ENCODE measurements at places on chromosomes 2 and 18.

GRCh38 chr2:44169155-44169898, 652 bp downstream of the PPM1B start:
- peak; percentile 13 for DNase-seq

- no peak for DNase-seq
These were observed 9.8 kb upstream of the ME2 start for GRCh38 chr18:50869150-50869549.

DNA sequence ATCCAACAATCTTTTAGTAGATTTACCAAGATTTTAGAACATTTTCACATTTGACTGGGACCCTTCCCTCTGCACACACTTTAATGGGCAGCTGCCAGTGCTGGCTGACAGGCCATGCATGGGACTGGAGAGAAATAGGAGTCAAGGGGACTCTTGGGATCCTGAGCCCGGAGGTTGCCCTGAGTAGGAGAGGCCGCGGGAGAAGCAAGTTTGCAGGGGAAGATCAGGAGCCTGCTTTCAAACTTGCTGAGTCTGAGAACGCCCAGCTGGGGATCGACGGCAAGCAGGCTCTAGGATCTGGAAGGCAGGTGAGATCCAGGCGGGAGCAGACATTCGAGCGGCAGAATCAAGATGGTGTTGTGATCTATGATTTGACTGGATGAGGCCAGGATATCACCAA, 186.1 kb downstream of the HDAC4 start:
- DNase-seq = no peak

GRCh38 chr2:115129536-115129935, 687.1 kb downstream of the DPP10 start:
- DNase-seq = no peak

DNA sequence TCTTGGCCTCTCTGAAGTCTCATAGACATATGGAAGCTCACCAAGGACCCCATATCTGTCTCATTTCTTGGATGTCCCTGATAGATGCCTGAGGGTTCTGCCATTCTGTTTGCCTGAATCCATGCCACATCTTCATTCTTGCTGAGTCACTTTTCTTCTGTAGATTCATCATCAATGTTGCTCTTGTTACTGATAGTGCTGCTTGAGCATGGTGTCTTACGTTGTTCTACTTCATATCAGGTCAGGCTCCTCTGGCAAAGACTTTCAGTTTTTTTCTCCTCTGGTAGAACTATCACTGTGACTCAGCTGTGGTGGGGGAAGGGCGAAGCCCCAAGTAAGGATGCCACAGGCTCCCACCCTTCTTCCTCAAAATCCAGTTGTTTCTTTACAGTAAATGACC, 885.2 kb downstream of the DCDC2C start:
- no peak for DNase-seq

GRCh38 chr18:46282646-46283045, 178.5 kb downstream of the HAUS1 start:
- no peak for DNase-seq

DNA sequence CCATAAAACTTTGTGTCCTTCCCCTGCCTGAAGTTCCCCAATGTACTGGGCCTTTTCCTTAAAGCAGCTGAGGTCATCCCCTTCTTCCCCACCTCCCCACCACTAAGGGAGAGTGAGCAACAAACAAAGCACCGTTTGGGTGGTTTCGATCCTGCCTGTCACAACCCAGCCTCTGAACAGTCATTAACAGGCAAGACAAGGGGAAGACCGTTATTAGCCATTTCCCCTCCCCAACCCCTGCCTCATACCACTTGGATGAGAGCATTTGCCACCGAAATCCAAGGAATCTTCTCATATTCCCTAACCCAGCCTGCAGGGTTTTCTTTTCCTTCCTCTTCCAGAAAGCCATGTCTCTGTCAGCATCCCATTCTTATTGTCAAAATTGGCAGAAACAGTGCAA, 65.6 kb downstream of the STRADB start:
- DNase-seq = no peak

GRCh38 chr2:113277474-113278072, 1.1 kb downstream of the PAX8 start:
- no peak for DNase-seq

GRCh38 chr2:72118386-72118785, 29.3 kb downstream of the CYP26B1 start:
- DNase-seq = no peak

DNA sequence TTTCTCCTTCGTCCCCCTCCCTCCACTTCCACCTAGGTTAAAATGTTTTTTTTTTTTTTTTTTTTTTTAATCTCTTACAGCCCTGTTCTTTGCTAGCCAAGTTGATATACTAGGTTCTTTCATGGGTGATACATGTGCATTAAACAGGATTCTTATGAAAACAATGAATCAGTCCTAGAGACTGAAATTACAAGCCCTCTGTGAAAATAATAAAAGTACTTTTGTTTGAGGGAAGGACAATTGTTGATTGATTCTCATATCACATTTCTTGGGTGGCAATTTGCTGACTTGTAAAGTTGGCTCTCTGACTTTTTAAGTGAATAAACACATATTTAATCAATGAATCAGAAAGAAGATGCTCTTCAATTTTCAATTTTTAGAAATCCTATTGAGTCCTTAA, 639.9 kb downstream of the LRP1B start:
- no peak for DNase-seq

- DNase-seq = no peak
These were observed 81.5 kb downstream of the STPG4 start for GRCh38 chr2:47073641-47074040.

GRCh38 chr2:85961053-85961452, 72.3 kb upstream of the ST3GAL5 start:
- DNase-seq = no peak

DNA sequence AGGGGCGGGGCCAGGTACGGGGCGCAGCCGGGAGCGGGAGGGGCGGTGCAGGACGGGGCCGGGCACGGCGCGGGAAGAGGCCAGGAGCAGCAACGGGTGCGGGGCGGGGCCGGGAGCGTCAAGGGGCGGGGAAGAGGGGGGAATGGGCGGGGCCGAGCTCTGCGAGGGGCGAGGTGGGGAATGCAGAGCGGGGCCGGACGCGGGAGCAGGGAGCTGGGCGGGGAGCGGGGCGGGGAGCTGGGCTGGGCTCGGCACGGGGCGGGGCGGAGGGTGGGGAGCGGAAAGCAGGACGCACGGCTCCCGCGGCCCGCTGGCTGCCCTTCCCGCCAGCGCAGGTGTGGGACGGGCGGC, at the start of gene IMPA2:
Gene IMPA2, plus strand, starts transcription at position 316 of the 351 bp plus-strand sequence. CDS start 163 bp downstream, outside the sequence.
- DNase-seq = no peak

- DNase-seq = no peak
These were observed 372.9 kb downstream of the EN1 start for GRCh38 chr2:118474541-118474920.

GRCh38 chr2:217753460-217754200, 249.2 kb downstream of the TNS1 start:
- DNase-seq = no peak

DNA sequence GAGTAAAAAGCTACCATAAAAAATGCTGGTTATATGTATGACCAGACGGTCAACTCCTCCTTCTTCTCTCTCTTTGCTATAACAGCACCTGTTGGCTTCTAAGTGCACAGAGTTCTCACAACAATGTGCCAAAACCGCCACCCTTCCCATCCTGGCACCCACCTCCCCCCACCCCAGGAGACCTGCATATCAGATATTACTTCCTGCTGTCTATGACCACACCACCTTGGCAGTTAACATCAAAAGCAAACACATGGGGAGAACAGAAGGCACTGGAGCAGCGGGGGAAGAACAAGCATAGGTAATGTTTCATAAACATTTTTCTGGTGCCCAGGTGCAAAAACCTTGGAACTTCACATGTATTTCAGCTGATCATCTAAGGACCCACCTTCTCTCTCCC, 15.5 kb downstream of the SPRED2 start:
- DNase-seq = no peak

- no peak for DNase-seq
These were observed 65.2 kb downstream of the COPS8 start for GRCh38 chr2:237150831-237151375.

- DNase-seq = no peak
These were observed 89.1 kb downstream of the ETAA1 start for GRCh38 chr2:67486041-67486796.

DNA sequence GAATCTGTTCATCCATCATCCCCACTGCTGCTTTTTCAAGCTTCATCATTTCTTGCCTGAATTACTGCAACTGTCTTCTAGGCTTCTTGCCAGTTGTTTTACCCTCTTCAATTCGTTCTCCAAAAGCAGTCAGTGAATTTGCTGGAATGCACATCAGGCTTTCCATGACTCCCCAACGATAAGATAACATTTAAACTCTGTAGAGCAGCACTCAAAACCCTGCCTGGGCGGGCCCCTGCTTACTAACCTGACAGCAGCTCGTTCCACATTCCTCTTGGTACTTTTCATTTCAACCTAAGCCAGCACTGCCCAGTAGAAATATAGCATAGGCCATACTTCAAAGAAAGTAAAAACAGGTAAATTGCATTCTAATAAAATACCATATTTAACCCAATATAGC, 342.9 kb downstream of the SUCLG1 start:
- DNase-seq = no peak

DNA sequence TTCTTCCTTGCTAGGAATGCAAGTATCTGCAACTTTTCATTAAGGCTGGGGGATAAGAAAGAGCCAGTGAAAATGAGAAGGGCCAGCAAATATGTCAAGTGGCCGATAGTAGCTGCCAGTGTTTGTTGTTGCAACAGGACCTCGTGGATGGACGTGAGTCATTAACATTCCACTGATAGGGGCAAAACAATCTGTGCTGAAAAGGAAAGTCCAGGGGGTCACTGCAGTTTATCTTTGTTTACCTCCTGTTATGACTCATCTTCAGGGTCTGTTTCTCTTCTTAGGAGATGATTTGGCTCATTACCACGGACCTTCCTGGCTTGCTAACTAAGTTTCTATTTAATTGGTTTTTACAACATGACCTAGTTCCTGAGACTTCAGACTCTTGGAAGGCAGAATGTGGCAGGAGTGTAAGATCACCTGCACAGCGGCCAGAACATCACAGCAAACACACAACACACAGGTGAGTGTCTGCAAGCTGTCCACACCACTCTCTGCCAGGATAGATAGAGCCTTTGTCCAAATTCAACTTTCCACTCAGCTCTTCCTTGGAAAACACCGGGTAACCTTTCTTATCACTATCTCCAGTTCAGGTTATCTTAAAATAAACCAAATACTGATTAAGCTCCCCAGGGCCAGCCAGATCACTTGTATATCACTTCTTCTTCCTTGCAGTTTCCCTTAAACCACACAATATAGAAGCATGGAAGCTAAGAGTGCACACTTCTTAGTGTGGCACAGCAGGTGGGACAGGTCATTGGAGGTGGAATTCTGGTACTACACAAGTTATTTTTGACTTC, 157.5 kb upstream of the LMAN1 start:
- DNase-seq = no peak

DNA sequence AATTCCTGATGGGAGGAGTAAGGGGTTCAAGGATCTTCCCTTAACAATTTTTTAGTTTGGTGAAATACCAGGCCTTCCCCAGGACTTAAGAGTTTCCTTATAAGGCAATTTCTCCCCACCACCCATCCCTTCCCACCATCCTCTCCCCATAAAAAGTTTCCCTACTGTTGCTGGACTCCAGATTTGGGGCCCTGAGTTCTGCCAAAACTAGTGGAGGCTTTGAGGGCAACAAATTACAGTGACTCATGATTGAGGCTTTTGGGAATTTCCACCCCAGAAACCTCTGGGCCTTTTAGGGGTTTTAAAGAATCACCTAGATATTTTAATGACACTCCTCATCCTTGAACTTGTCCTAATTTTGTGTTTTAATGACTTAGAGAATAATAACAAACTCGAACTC, 14.3 kb upstream of the EN1 start:
- no peak for DNase-seq

DNA sequence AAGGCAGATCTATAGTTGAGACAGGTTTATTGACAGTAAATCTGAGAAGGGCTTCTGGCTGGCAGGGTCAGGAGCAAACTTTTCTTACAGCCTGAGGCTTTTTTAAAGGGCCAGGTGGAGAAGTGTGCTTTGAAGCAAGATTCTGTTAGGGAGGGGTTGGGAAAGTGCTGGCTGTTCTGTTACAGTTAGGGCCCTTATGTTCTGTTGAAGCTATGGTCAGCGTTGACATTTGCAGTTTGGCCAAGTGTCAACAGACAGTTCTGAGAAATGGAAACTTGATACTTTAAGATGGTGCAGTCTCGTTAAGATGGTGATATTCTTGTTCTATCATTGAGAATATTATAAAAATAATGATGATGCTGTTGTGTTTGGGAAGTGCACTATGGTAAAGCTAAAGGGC, 154.2 kb downstream of the RDH14 start:
- no peak for DNase-seq

Measured in T-helper 1 cell (primary cell).